ENCODE measurements at places on chromosomes 16 and 17. TPM values are rescaled to one million over a fixed set of nuclear protein-coding genes. Genes with fewer than 3 reads are reported as not detected.

GRCh38 chr17:82966415-82966814 is 113.0 kb upstream of the METRNL start:
- DNase-seq, result no peak

- DNase-seq, result no peak
Measured at GRCh38 chr16:87878704-87879103, 9.4 kb upstream of the SLC7A5 start.

- DNase-seq, result no peak
Measured at GRCh38 chr16:89437251-89437987, 52.9 kb downstream of the ANKRD11 start.

DNA sequence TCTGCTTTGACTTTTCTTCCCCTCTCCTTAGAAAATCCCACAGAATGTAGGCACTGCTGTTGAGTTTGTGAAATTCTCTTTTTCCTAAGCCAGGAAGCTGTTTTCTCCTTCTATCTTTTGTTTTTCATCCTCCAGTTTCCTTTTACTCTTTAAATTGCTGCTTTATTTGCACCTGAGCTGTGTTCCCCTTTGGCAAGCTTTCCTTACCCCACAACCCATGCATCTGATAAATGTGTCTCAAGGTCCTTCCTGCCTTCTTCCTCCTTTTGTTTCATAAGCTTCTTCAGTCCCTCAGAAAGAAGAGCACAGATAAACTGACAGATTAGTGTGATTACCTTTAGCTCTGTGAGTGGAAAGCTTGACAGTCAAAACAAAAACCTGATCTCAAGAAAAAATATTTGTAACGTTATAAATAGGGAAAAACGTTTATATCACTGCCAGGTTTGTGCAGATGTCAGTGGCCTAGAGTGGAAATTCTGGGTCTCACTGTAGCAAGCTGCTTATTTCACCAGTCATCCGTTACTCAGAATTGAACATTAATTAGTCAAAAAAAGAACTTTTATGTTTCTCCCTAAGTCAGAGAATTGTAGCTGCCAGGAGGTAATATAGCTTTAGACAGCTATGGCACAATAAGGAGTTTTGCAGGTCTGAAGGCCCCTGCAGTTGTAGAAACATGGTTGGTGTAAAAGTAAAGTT is 23.6 kb downstream of the GSDMB start:
- no peak for DNase-seq

GRCh38 chr16:85991425-85991824 is 92.5 kb downstream of the IRF8 start:
- DNase-seq, result no peak

GRCh38 chr16:77406680-77407079 is 28.2 kb downstream of the ADAMTS18 start:
- no peak for DNase-seq

DNA sequence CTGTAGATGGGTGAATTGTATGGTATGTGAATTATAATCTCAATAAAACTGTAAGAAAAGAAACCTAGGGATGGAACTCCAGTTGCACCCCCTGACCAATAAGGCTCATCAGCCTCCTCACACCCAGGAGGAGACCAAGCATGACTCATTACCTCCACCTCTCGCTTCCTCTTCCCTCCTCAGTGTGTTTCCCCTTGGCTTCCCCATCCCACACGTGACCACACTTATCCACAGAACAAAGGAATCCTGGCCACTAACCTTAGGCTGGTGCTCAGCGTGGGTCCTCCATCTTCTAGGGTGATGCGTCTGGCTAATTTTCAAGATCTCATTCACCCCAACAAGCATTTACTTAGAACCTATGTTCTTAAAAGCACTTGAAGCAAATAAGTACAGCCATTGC is 36.2 kb upstream of the MAP3K14 start:
- no peak for DNase-seq

DNA sequence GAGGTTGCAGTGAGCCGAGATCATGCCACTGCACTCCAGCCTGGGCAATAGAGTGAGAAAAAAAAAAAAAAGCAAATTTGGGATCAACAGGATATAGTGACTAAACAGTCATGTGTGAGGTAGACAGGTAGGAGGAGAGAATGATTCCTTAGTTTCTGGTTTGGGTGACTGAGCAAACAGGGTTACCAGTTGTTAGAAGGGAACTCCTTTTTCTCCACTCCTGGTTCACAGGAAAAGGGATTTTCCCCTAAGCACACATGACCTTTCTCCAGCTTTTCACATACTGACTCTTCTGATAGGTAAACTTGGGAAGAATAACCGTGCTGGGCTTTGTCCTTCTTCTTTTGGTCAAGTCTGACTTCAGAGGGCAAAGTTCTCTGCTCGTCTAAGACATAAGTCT is 17.3 kb upstream of the WSCD1 start:
- no peak for DNase-seq

DNA sequence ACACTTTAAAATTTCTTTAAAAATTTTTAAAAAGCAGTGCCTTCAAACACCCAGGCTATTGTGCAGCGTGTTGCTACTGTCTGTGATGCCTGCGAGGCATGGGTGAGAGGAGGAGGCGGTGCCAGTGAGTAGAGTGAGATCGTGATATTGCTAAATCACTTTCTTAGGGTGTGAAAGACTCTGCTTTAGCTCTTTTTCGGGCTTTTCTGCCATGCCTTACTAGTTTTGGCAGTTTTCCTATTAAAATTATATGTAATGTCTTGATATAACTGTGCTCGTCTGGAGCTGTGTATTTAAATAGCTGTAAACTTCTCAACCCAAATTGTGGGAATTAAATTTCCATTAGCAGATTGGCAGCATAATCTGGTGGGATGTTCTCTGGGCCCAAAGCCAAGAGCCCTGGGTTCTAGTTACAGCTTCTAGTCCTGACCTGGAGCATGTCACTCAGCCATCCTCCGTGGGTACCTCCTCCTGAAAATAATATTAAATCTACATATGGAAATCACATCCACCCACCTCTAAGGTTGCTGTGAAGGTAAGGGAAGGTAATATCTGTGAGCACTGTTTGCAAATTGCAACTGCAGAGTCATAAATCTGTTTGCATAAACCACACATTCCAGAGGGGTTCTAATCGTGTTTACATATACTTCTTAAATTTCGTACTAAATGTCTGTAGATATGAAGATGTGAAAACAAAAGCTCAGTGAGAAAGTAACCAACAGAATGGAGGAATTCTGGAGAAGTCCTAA is 264.3 kb upstream of the CACNG5 start:
- DNase-seq, result no peak

- no peak for DNase-seq
Measured at GRCh38 chr16:76483307-76483909, 206.2 kb downstream of the CNTNAP4 start.

- no peak for DNase-seq
Measured at GRCh38 chr16:19753815-19754643, 36.0 kb downstream of the IQCK start.

DNA sequence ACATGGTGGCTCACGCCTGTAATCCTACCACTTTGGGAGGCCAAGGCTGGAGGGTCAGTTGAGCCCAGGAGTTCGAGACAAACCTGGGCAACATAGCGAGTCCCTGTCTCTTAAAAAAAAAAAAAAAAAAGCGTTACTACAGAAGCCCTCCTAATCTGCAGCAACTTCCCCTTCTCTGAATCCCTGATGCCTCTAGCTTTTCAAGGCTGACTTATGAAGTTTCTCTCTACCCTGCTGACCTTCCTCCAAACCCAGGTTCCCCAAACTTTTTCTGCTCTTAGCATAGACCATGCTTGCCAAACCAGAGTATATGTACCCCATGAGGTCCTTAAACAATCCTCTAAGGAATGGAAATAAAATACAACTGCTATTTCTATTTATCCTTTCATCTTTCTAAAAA is 16.4 kb downstream of the LYRM1 start:
- DNase-seq, result no peak

- no peak for DNase-seq
Measured at GRCh38 chr16:20874088-20874581, 26.0 kb downstream of the DCUN1D3 start.

GRCh38 chr16:12160815-12161550 is 184.4 kb downstream of the SNX29 start:
- no peak for DNase-seq

GRCh38 chr17:66138120-66138519 is 53.8 kb downstream of the CEP112 start:
- DNase-seq, result no peak

DNA sequence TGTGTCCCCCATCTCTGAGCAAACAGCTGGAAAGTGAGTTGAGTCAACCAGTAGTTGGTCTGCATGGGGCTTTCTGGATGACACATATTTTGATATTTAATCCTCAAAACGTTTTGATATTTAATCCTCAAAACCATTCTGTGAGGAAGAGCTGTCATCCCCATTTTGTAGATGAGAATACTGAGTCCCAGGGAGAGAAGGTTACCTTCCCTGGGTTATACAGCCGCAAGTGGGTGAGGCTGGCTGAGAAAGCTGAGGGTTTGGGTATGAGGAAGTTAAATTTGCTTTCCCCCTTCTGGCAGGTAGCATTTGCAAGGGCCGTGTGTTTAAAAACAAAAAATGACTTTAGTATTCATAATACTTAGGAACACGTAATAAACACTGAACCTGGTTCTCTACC is 447.2 kb downstream of the XYLT1 start:
- no peak for DNase-seq

DNA sequence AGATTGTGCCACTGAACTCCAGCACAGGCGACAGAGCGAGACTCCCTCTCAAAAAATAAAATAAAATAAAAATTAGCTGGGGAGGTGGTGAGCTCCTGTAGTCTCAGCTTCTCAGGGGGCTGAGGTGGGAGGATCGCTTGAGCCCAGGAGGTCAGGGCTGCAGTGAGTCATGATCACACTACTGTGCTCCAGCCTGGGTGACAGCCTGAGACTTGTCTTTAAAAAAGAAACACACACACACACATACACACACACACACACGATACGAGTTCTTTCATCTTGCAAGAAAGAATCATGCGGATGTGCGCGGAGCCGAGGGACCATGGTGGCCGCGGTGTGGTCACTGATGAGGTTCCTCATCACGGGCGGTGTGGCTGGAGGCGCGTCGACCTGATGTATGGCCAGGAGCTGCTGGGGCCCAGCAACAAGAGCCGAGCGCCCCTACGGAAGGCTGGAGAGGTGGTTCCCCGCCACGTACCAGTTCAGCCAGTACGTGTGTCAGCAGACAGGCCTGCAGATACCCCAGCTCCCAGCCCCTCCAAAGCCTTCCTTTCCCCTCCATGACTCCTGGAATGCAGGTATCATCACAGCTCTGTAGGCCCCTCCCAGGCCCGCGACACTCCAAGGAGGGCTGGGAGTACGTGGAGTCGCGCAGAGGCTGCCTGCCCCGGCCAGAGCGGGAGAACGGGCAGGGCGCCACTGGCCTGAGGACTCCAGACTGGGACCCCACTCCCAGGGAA is 20.7 kb downstream of the NXN start:
- DNase-seq, result no peak

GRCh38 chr16:49876716-49877129 is 20.8 kb upstream of the ZNF423 start:
- no peak for DNase-seq

DNA sequence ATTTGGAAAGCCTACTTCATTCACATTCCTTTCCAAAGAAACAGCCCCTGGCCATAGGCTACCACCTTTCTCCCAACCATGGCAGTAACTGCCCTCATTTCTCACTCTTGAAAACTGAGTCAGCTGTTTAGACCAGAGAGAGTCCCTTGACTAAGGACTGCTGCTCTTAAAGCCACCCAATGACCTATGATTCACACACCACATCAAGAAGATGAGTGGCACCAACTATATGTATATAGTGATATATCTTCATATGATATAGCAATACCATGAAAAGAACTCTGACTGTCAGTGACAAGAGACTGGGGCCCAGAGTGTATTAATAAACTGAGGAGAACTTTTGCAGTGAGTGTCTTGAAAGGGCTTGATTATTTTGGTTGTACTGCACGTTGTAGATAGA is 404.5 kb upstream of the ASIC2 start:
- no peak for DNase-seq

DNA sequence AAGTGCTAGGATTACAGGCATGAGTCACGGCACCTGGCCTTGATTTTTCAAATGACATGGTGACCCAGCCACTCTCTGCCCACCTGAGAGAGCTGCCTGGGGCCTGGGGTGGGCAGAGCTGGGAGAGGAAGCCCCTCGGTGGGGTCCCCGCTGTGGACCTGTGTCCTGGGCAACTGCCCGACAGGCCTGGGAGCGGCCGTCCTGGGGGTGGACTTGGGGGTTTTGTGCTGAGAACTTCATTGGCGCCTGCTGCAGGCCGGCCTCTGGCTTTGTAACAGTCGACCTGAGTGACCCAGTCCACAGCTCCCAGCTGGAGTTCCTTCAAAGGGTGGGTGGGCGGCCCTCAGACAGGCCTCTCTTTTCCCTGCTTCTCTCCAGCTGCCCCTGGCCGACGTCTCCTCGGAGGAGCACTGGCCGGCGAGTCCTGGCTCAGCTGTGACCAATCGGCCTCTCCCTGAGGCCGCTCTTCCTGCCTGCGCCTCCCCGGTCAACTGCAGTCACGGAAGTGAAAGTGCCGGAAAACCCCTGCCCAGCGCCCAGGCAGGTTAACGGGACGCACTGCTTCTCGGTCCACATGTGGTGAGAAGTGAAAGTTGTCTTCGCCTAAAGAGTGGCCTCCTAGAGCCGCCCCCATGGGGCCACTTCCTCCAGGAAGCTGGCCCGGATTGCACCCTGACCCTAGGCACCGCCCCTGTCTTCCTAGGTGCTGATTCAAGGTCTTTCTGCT is 5.5 kb downstream of the CBFA2T3 start:
- no peak for DNase-seq

GRCh38 chr16:1464894-1465566 is 9.8 kb downstream of the CLCN7 start:
- no peak for DNase-seq

- no peak for DNase-seq
Measured at GRCh38 chr16:83482545-83483162, 325.1 kb upstream of the HSBP1 start.

DNA sequence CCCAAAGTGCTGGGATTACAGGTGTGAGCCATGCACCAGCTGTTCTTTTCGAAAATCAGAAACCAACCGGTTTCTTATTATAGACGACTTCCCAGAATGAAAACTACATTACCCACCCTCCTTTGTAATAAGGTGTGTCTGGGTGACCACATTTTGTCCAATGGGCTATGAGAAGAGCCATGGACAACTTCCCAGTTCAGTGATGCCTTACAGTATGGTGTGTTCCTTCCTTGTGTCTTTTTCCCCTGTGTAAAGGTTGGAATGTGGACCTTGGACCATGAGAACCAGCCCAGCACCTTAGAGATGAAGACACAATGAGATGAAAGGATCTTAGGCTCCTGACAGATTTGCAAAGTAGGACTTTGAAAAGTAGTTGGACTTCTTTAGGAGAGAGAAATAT is 85.0 kb upstream of the ATF7IP2 start:
- DNase-seq, result no peak

RUNDC1 gene
- 12.8 TPM for total RNA-seq

TNK1 gene
- 5.8 TPM for total RNA-seq

MIS12 gene
- 47.3 TPM for total RNA-seq

CLCN7 gene
- 52.8 TPM for total RNA-seq

SLC12A3 gene
- not detected for total RNA-seq

GGNBP2 gene
- 65.1 TPM for total RNA-seq

PFN1 gene
- 1,841 TPM for total RNA-seq

ZNF747 gene
- 17.0 TPM for total RNA-seq

HLF gene
- 0.81 TPM for total RNA-seq

OSGIN1 gene
- total RNA-seq, result 0.86 TPM

GGA3 gene
- 73.2 TPM for total RNA-seq

Data from CD8-positive, alpha-beta memory T cell (primary cell).